GM13976 (cell line): ENCODE measurements at places on chromosomes 16 and 17.
A peak's percentile ranks its signal among the peaks of the same experiment; 100 is the strongest.

DNA sequence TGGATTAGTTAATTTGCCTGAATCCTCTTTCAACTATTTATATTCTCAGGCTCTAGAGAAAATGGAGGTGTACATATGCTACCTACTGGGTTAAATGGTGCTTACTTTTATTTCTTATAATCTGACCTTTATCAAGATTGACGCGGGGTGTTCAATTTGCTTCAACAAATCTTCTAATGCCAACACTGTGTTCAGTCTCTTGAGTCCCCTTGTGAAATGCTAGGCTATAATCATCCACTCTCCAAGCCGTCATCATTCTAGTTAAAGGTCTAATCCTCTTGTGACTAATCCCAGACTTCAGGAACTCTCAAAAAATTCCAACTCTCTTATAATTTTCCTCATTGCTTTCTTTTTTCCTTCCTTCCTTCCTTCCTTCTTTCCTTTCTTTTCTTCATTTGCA lies 1396.2 kb downstream of the CDH8 start:
- no peak for DNase-seq

GRCh38 chr16:27795992-27796614 lies 246.2 kb downstream of the KATNIP start:
- DNase-seq, result no peak

DNA sequence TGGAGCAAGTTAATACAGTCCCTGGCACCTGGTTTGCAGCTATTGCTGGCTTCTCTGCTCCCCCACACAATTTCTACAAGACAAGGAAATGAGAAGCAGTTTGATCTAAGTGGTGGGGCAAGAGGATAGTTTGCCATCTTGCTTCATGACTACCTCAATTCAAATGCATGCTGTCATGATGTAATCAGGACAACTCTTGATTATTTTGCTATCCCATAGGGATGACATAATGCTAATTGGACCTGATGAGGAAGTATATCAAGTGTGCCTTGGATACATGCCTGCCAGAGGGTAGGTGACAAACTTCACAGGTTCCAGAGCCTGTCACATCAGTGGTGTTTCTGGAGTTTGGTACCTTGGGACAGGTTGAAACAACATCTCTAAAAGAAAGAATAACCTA lies 40.9 kb downstream of the SLFN5 start:
- no peak for DNase-seq

DNA sequence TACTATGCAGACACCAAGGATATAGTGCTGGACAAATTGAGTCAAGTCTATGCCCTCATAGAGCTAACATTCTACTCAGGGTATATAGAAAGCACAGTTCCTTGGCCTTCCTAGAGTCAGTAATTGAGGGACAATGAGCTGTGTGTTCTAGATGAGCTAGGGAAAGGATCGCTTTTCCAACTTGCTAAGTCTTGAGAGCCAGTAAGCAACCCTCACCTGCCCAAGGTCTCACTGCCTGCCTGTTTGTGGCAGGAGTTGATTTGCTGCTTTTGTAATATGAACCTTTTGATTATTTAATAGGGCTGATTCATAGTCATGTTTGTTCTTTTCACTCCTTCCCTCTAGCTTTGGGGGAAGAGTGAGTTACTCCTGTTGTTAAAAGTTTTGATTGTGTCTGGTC lies 6.5 kb downstream of the DDX42 start:
- no peak for DNase-seq

DNA sequence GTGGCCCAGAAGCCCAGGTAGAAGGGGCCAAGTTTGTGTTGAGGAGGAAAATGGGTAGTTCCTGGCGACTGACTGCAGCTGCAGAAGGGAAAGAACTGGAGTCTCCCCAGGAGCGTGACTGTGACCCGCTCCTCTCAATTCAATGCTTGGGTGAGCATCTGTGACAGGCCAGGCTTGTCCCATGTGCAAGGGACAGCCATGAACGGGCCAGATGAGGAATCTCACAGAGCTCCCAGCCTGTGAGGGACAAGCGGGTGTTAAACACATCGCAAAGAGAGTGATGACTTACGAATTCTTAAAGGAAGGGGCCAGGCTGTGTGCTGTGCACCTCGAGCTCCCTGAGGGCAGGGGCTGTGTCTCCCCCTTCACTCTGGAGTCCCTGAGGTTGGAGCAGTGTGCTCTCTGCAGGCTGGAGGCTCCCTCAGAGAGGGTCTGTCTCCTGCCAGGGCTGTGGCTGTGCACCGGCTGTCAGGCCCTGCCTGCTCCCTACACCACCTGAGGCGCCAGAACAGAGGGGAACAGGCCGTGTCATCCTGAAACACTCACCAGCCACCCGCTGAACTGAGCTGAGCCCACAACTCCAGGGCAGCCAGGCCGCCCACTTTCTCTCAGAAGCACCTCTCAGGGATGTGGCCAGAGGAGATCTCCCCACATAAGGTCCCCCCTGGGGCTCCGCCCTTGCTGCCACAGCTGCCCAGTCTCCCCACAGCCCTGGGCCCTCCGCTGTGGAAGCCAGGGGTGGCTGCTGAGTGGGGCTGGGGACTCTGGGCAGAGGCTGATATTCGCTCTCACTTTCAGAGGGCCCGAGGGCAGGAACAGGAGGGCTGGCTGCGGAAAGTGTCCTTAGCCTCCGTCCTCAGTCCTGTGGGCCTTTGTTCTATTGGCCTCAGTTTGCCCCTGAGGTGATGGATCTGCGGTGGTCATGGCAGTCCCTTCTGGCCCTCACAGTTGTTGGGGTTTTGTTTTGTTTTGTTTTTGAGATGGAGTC lies 25.7 kb upstream of the NXPH3 start:
- DNase-seq, result peak; percentile 30

DNA sequence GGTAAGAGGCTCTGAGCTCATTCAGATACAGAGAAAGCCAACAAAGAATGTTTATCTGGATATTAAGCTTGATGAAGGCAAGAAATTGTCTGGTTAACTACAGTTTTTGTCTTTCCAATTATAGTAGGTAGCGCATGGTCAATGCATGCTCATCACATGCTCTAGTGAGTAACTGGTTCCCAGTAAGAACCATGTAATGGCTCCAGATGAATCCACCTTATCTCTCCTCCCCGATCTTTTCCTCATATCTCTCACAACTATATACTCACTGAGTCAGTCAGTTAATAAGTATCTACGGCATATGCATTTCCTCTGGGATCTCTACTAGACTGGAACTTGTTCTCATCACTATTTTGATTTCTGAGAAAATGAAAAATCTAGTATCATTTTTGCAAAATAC lies 340.7 kb upstream of the DYNLRB2 start:
- no peak for DNase-seq

DNA sequence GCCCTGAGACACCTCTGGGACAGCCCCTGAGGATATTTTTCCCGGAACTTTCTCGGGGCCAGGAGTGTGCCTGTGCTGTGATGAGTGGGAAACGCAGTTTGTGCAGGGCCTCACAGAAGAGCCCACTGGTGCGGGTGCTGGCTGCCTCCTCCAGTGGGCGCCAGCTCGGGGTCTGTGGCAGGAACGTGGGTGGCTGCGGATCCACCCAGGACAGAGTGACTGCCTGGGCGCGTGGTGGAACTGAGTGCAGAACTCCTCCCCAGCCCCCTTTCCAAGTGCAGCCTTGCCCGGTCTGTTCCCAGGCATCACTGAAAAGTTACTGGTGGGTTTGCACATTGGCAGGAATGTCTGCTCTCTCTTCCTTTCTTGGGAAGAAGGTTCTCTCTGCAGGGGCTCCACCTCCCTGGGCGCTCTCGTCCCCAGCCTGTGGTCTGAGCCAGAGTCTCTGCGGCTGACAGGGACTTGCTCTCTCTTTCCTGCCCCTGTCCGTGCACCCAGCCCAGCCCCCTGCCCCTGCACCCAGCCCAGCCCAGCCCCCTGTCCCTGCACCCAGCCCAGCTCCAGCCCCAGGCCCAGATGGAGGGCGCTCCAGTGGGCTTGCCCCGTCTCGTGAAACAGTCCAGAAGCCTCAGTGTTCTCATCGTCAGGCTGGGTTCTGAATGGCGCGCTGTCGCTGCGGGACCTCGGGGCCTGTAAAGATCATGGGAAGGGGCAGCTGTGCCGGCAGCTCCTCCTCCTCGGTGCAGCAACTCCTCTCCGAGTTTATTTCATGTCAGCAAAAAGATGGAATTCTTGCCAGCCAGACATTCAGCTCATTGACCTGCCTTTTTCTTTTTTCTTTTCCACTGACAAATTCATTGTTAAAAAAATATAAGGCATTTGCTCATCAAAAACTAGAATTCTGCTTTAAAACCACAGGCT lies 117.5 kb downstream of the BANP start:
- no peak for DNase-seq

DNA sequence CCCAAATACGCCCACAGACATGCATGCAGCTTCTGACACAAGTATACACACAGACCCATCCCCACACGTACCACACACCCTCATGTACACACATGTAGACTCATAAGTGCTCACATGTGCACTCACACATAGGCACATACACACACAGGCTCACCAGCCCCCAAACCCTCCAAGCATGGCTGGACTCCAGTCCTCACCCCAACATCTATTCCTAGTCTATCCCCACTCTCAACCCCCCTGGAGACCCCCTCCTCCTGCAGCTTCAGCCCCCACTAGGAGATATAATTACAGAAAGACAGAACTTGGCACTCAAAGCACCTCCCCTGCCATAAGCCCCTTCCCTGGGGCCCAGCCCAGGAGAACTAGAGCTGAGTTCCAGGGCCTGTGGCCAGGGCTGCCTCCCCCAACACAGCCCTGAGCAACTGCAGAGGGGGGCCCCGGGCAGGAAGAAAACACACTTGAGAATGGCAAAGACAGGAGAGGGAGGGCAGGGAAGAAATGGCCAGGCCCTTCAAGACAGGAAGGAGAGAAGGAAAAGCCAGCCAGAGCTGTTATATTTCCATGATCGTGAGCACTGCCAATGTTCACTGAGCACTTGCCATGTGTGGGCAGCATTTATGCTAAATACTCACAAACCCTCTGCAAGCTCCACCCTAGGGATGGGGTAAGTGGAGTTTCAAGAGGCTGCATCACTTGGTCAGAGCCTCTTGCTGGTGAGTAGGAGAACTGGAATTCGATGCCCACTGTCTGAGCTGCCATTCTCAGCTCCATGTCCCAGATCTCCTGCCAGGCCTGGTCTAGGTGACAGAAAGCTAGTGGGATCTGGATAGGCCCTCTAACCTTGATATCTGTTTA lies 224.5 kb downstream of the ZNF423 start:
- no peak for DNase-seq

DNA sequence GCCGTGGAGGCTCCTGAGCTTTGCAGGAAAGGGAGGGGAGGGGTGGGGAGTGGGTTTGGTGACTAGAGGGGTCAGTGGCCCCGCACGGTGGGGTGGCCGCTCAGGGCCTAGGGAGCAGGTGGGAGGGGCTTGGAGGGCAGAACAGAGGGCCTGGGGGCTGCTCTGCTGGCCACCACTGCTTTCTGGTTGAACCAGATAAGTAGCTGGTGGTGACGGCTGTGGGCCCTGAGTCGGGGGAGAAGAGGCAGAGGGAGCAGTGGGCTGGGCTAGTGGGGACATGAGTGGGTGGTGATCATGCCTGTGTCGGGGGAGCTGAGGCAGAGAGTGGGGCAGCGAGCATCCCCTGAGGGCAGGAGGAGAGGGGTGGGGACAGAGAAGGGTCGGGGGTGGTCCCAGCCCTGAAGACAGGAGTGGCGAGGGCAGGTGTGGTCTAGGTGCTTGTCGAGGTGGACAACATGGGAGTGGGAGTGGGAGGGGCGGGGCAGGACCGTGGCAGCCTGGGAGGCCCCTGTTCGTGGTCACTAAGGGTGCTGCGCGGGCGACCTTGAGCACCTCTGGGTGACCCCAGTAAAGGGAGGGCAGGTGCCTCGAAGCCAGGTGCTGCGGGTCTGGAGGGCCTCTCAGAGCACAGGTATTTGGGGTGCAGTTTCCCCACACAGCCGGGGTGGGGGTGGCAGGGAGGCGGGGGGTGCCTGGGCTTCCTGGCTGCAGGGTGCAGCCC lies 6.3 kb upstream of the CD7 start:
- DNase-seq, result no peak

DNA sequence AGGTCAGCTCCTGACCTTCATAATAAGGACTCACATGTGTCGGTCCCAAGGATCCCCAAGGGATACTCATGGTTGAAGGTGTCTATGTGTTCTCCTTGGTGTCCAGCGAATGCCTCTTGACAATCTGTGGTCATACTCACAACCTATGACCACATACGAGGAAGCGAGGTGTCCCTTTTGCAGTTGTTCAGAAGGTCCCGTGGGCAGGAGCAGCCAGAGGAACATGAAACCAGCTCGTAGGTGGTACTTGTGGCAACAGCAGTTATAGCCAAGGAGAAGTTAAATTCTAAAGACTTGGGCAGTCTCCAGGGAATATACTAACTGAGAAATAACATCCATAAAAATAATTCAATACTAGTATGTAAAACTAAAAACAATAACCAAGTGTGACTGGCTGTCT lies 685.3 kb downstream of the WWOX start:
- no peak for DNase-seq

DNA sequence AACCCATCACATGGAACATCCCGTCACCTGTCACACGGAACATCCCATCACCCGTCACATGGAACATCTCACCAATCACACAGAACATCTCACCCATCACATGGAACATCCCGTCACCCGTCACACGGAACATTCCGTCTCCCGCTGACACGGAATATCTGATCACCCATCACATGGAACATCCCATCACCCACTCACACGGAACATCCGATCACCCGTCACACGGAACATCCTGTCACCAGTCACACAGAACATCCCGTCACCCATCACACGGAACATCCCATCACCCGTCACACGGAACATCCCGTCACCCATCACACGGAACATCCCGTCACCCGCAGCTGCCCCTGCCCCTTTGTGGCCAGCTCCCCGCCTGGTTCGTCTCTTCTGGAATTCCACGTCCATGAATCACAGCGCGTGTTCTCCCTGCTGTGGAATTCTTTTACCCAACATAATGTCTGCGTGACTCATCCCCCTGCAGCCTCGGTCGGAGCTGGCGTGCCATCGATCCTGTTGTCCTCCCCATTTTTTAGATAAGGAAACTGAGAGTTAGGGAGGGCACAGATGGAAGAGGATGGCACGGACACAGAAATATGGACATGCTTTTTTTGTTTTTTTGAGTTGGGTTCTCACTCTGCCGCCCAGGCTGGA lies 5.6 kb downstream of the CPNE7 start:
- no peak for DNase-seq

- DNase-seq, result no peak
Measured at GRCh38 chr17:63039342-63039741, 73.3 kb downstream of the TANC2 start.

GRCh38 chr16:81711657-81712319 lies 67.3 kb upstream of the PLCG2 start:
- no peak for DNase-seq

- DNase-seq, result no peak
Measured at GRCh38 chr17:77873500-77874302, 84.8 kb upstream of the TNRC6C start.

DNA sequence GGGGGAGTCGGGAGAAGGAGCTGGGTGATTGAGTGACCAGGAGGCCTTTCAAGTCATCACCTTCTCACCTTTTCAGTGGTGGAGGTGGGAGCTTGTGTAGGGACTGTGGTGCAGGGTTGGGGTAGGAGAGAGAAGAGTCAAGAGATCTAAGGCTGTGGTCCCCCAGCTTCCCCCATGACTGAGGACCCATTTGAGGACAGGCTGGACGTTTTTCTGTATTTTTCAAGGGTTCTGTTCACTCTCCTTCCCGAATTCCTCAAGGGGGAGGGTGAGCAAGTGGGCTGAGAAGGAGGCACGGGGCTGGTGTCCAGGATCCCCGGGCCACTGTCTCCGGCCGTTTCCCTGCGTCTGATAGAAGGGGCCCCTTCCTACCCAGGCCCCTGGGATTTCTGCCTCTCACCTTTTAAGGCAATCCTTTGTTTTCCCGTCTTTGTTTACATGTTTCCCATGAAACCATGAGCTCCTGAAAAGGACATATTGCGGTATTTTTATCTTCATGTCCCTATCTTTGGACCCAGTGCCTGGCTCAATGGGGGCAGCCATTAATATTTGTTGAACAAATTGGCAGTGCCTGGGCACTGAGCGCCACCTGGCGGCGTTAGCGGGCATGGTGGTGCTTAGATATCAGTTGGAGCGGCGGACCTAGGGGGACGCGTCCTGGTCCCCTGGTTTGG lies 9.2 kb upstream of the CD300A start:
- DNase-seq, result peak; percentile 81
